Astrocyte of the spinal cord (primary cell): ENCODE measurements at places on chromosomes 7 and 10.

DNA sequence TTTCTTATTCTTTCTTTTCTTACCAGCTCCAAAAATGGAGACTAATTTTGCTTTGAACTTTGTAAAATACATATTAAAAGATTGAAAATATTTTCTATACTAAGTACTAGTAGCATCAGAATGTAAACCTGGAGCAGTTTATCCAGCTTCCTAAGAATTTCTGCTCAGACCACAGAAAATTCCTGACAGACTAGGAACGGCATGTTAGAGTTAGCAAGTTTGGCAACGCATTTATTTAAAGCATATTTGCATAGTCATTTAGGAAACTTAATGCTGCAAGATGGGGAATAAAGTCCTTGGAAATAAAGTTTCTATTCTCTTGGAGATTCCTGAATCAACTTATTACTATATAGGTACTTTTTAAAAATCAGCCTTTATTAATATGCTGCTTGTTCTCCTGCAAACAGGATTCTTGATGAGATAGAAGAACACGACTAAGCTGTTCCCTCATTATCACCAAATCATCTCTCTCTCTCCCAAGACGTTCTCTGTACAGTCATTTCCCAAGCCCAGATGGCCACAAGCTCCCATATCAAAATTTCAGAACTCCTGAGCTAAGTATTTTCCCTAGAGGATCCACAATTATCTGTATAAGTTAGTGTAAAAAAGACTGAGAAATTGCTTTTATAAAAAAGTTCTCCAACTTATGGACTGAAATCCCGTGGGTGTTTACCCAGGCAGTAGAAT, 305.8 kb upstream of the NEBL start:
- no peak for DNase-seq

DNA sequence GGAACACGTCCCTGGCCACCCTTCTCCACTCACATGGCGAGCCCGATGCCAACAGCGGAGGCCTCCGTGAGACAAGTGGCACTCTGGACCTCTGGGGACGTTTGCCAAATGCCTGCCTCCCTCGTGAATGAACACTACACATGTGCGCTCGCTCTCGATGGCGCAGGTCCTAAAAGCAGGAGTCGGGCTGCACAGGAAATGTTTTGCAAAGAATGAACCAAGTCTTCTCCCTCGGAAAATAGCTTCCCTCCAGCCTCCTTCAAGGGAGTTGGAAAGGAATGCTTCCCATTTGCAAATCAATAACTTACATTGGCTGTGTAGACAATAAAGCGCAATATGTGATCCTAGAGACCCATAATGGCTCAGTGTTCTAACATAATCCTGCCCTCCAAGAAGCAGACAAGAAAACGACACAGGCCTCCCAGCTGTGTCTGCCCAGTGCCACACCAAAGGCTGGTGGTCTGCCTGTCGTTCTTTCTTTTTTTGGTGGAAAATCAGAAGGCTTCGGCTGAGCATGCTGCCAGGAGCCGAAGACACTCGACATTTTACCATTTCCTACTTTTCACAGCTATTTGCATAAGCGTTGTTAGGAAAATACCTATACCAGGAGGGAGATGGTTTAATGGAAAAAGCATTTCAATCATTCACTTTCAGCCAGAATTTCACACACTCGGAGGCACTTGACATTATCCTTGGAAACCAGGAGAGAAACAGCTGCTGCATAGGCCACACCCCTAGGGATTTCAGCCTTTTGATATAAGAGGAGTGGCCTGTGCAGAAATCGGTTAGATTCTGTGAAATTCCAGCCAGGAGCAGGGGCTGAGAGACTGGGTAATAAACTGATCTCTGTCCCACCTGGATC, 38.4 kb downstream of the ATXN7L1 start:
- DNase-seq = no peak

DNA sequence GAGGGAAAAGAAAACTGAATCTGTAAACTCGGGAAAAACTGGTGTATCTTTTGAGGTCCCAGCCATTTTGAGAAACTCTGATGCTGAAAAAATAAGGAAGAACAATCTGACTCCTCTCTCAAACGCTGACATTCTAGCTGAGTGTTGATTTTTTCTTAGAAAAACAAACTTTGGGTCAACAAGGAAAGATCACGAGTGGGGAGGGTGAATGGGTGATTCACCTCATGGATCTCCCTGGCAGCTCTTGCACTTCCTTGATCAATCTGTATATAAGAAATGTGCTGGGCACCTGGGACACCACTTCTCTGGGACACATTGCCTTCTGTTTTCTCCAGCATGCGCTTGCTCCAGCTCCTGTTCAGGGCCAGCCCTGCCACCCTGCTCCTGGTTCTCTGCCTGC, at the start of gene PIP:
TSS of gene PIP (plus strand) at position 297 of the 400 bp plus-strand sequence. CDS start at position 337, 40 bp downstream.
- no peak for DNase-seq

DNA sequence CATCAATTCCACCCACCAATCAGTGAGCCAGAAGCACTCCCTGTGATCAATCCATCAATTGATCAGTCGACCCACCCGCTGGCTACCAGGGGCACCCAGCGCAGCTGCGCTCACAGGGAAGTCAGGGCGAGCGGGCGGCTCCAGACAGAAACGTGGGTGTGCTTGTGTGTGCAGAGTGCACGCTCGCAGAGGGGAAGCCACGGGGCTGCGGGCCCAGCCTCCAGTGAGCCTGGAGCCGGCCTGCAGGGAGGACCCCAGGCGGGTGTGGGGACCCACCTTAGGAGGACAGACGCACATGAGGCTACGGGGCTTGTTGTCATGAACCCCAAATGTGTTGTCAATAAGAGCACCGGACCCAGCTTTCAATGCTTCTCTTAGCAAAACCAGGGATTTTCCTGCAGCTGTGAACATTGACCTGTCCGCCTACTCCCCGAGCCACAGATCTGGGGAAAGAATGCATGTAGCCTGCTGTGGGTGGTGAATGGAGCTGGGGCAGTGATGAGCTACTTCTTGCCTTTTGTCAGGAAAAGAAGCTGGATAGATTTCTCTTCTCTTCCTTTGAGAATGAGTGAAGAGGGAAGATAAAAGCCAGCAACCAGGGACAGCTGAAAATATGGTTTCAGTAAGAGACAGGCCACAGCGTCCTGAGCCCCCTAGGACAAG, 497.8 kb downstream of the DNAJB6 start:
- DNase-seq = no peak

DNA sequence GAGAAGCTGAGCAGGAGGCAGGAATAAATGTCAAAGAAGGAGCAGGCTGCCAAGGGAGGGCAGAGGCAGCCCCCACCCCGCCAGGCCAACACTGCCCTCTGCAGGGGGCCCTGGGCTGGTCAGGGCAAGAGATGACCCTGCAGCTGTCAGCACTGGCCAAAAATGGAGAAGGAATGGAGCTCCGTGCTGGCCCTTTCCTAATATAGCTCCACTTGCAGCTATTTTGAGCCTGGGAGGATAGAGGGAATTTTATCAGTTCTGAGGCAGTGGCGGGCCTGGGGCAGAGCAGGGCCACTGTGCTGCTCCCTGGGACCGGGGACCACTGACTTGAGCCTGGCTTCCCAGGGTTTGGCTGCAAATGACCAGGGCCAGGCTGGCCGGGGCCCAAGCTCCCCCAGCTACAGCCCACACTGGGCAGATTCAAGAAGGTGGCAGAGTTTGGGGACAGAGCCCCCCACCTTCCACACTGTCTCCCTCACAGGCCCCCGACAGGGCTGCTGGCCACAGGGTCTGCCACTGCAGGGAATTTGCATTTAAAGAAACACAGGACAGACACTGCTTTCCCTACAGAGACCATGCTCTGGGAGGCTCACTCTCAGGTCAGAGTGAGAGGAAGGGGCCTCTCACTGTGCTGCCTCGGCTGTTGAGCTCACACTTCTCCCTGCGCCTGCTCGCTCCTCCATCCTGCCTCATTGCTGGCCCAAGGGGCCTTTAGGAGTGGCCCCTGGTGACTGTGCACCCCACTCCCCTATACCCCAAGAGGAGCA, 16.2 kb downstream of the LDB3 start:
- DNase-seq = no peak

- DNase-seq = peak; percentile 2
Measured at GRCh38 chr10:64977915-64978314, 1456.7 kb downstream of the REEP3 start.

GRCh38 chr7:100583132-100584053, 2.5 kb downstream of the LRCH4 start:
- DNase-seq = peak; percentile 59

GRCh38 chr10:1424648-1425047, 312.7 kb downstream of the ADARB2 start:
- DNase-seq = no peak

DNA sequence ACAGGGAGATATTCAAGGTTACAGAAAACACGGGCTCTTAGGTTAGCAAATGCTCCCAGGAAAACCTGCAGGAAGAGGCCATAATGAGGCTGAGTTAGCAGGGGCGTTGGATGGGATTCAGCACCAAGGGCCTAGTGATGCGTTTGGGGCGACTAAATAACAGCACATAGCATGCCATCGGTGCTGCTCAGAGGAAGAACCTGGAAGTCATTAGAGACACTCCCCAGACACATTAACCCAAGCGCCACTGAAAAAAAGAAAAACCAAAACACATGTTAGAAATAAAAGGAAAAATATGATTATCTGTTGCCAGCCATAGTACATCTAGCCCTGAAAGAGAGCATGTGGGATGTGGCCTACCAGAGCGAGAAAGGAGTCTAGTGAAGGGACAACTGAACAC, 28.8 kb upstream of the OPALIN start:
- no peak for DNase-seq
